ENCODE measurements at places on chromosomes 16 and 17. TPM values are rescaled to one million over a fixed set of nuclear protein-coding genes. Genes with fewer than 3 reads are reported as not detected.

The SOST gene
- total RNA-seq = not detected

The RAI1 gene
- 4.1 TPM for total RNA-seq

The AHSP gene
- total RNA-seq = not detected

The KRT9 gene
- total RNA-seq = not detected

The DOC2B gene
- not detected for total RNA-seq

The FOXF1 gene
- total RNA-seq = 31.5 TPM

The CRISPLD2 gene
- total RNA-seq = 37.0 TPM

The ZG16 gene
- not detected for total RNA-seq

The KCTD19 gene
- total RNA-seq = under 0.01 TPM

The AOC3 gene
- 0.26 TPM for total RNA-seq

The EXOC3L1 gene
- 0.26 TPM for total RNA-seq

The OR4D1 gene
- total RNA-seq = not detected

The NPIPA8 gene
- not detected for total RNA-seq

The MYH3 gene
- 0.50 TPM for total RNA-seq

The KLHL10 gene
- 0.33 TPM for total RNA-seq

The COX6A2 gene
- not detected for total RNA-seq

The GAS7 gene
- total RNA-seq = 2.6 TPM

The MT1H gene
- not detected for total RNA-seq

The GALR2 gene
- not detected for total RNA-seq

The SP2 gene
- total RNA-seq = 0.26 TPM

The ABAT gene
- 1.8 TPM for total RNA-seq

The FAM20A gene
- total RNA-seq = 14.9 TPM

The RNU2-1 gene
- not detected for total RNA-seq

The KRT34 gene
- under 0.01 TPM for total RNA-seq

Measured in fibroblast of lung (primary cell).